ENCODE measurements at places on chromosomes 2 and 18.

DNA sequence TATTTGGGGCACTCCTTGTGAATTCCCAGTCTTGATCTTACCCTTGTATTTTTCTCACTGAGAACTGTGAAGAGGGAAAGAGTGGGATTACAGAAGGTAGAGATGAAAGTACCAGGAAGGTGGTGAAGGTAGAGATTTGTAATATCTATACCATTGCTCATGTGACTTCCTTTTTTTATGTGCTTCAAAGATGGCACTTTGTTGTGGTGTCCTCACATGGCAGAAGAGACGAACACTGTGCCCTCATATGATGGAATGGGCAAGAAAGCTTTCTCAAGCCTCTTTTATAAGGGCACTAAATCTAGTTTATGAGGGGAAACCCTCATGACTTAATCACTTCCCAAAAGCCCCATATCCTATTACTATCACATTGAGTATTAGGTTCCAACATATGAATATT lies 28.9 kb upstream of the PPM1B start:
- no peak for DNase-seq

GRCh38 chr2:8276026-8276425 lies 405.8 kb upstream of the ID2 start:
- no peak for DNase-seq

DNA sequence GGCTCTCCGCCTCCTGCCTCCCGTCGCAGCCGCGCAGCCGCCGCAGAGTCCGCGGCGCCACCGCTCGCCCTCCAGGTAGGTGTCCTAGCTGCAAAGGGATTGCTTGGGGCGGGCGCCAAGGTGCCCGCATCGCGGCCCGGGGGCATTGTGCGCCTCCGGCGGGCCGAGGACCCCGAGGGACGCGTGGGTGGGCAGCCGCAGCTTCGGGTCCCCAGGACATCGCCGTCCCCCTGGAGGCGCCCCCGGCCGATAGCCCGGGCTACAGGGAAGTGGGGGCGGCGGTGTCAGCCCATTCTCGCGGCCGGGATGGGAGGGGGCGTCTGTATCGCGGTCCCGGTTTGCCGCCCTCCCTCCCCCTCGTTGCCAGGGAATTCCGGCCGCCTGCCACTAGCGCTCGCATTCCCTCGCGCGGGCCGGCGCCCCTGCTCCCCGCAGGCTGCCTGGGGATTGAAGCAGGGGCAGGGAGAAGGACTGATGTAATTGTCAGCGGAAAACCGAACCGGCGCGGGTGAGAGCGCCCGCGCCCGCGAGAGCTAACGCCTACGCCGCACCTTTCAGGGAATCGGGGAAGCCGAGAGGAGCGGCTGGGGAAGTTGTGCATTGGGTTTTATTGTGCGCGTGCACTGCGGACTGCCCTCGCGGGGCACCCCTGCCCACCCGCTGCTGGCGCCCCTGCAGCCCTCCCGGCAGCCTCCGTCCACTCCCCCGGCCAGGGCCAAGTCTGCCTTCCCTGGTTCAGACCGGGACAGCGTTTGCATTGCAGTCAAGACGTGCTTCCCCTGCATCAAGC lies 483 bp downstream of the OSBPL6 start:
- no peak for DNase-seq

- no peak for DNase-seq
Measured at GRCh38 chr18:58161659-58162058, 117.6 kb downstream of the NEDD4L start.

DNA sequence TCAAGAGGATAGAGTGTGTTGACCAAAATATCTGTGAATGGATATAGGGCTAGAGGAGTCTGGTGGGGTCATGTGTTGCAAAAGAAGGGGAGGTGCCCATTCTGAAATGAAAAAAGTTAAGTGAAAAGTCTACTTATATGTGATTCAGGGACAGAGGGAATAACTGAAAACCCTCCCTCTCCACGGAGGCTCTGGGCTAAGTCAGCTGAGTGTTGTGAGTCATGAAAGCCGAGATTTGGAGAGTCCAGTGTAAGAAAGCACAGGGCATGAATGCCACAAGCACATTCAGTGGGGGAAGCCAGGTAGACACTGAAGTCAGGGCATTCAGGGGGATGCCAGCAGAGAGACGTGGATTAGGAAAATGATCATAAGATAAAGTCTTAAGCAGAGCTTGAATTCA lies 871.9 kb downstream of the TSN start:
- DNase-seq = no peak

DNA sequence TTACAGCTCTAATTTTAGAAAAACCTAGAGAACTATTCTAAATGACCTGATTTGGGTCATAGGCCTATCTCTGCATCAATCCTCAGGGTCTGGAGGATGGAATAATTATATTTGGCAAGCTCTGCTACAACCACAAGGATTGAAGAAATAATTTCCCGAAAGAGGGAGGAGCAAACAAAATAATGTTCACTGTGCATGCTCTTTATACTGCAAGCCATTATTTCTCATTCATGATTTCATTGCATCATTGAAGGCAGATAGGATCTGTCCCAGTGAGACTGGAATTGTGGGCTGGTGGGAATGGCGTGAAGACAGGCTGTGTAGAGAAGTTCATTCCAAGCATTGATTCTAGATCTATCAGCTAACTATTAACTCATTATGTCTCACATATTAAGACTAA lies 12.7 kb upstream of the MAPRE2 start:
- DNase-seq = no peak

DNA sequence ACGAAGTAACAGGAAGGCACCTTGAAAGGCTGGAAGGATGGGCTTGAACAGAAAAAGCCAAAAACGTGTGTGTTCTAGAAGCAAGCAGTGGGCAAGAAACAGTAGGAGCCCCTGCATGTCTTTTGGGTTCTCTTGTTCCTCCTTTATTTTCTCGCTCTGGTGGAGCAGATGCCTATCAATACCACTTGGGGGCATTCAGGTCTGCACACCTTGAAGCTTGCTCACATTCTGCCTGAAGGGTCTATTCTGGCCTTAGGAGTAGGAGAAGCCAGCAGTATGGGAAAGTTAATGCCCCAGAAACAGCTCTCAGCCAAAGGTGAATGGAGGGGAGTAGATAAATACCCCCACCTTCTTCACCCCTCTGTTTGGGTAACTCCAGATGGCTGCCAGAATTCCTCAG lies 204.5 kb downstream of the TXNL1 start:
- no peak for DNase-seq

GRCh38 chr18:74360852-74361655 lies 45.4 kb downstream of the C18orf63 start:
- DNase-seq = no peak

DNA sequence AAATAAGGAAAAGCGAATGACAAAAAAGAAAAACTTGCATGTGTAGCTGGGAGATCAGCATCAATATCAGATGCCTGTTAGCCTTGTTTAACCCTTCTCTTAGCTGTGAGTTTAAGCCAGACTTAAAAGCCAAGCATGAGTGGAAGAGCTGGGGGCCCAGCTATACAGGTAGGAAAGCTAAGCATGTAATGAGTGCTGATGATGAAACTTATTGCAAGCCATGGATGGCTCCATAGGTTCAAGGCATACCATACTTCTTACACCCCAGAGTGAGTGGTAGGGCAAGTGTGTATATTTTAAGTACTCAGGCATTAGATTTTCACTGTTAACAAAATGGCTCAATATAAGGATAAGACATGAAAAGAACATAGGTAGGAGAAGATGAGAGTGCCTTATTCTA lies 28.0 kb downstream of the RBBP8 start:
- DNase-seq = no peak

DNA sequence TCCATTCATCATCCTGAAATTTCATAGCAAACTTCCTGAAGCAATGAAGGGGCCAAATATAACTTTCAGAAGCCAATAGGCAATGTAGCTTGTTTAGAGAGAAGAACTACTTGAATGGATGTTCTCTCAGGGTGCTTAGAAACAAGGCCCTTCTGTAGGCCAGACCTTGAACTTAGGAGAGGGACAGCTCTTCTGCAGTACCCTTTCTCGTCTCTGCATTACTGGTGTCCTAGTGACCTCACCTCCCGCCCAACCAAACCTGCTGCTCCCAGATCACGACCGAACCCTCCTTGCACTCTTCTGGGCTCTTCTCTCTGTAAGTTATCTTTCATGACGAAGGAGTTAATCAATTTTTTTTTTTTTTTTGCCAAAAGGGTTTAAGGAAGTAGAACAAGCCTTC lies 543.9 kb downstream of the TDRD15 start:
- DNase-seq = no peak

DNA sequence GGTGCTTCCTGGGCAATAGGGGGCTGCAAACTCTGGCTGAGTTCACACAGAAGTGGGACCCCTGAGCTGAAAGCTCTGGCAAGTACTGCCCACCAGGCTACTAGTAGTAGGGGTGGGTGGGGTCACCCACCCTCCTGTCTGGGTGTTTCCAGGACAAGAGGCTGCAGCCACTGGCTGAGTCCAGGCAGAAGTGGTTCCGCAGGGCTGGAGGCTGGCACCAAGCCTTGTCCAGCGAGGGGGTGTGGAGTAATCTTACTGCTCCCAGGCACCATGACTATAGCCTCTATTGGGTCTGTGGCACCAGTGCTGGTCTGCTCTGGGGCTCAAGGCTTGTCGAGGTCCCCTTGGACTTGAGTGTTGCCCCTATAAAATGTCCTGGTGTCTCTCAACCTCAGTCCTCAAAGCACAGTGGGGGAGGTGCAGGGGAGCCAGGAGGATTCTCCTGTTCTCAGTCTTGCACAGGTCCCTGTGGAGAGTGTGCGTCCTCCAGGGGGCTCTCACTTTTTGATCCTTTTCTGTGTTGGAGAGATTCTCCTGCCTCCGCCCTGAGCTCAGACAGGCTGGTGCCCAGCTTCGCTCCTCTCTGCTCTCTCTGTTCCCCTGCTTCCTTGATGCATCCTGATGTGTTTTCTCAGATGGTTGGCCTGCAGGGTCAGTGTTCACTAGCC lies 48.1 kb downstream of the NUP35 start:
- no peak for DNase-seq

- peak; percentile 13 for DNase-seq
Measured at GRCh38 chr2:160493227-160494028, at the start of gene RBMS1. TSS of gene RBMS1 (minus strand) at chr2:160493807. CDS start at chr2:160493363, 444 bp downstream.

Data from activated naive CD8-positive, alpha-beta T cell treated with anti-CD3 and anti-CD28 coated beads, Interleukin-2, amount 50 U/mL, for 16 hours (primary cell).